Hematopoietic multipotent progenitor cell treated with erythropoietin and hydrocortisone succinate and interleukin-3 and kit ligand, for 6 days (in vitro differentiated cells): ENCODE measurements at places on chromosomes 5 and 9.

DNA sequence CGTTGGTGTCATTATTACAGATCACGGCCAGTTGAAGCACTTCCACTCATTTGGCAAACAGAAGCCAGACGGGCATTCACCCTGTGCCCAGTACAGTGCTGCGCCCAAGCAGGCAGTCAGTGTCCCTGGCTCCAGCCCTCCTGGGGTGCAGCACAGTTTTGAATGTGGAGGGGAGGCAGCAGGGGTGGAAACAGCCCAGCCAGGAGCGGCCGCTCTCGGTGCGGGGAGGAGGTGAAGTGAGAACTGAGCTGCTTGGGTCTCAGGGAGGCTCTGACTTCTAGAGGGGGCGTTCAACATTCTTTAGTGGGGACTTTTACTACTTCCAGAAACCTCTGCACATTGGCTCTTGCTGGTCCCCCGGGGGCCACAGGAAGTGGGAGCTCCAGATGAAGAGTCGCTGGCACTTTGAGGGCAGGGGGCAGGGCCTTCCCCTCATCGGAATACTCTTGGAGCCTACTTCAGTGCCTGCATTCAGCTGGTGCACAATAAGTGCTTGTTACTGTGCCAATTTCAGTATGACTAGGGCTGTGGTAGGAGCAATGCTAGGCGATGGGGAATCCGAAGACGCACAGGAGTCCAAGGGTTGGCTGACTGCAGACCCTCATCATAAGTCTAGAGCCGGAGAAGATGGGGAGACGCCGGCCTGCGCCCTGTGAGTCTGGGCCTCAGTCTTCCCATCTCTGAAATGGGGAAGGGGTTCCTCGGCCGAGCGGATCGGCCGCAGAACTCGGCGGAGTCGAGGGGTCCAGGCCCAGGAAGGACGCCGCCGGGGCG, 492 bp upstream of the NEK6 start:
- peak; percentile 17 for DNase-seq

DNA sequence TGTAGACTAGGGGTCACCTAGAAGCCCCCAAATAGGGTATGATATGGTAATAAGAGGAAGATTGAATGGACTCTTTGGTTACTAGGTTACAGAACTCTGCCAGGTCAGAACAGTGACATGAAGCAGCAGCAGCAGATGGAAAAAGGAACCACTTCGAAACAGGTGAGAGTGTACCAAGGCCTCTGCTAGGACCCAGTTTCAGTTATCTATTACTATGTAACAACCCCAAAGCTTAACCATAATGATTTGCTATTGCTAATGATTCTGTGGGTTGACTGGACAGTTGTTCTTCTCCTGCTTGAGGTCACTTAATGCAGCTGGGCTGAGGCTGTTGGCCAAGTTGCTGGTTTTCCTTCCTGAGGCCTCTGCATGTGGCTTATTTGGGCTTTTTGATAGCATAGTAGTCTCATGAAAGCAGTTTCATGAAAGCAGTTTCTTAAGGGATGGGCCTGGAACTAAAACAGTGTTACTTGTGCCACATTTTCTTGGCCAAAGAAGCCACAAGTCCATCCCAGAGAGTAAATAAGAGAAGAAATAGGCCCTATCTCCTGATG, 17.6 kb downstream of the C9orf43 start:
- DNase-seq = no peak

- DNase-seq = no peak
Measured at GRCh38 chr5:10507575-10508096, 56.2 kb upstream of the ANKRD33B start.

- DNase-seq = no peak
Measured at GRCh38 chr9:101691657-101692056, 46.8 kb downstream of the GRIN3A start.

GRCh38 chr9:13721481-13722235, 442.2 kb upstream of the MPDZ start:
- no peak for DNase-seq
